Fibroblast of skin of right biceps (primary cell): ENCODE measurements at places on chromosomes 2 and 18.

GRCh38 chr2:30662268-30663131 is 144.7 kb downstream of the CAPN13 start:
- DNase-seq = peak; percentile 64

DNA sequence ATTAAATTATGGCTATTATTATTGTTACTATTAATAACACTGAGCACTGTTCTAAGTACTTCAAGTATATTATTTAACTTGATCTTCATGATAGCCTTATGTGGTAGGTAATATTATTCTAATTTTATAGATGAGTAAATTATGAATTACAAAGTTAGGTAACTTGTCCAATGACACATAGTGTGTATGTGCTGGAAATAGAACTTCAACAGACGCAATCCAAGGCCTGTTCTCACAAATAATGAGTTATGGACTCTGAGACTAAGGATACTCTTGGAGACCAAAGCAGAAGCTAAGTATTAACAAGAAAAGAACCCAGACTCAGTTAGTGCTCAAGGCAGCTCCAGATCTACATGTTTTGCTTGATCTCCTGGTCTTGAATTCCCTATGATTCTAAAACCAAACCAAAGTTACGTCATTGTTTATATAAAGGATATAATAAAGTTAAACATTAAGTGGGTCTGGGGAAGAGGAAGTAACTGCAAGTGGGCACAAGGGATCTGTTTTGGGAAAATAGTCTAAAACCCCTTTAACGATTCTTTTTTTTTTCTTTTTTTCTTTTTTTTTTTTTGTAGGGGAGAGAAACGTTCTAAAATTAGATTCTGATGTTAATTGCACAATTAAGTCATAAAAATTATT is 211.3 kb downstream of the ERBB4 start:
- DNase-seq = no peak

DNA sequence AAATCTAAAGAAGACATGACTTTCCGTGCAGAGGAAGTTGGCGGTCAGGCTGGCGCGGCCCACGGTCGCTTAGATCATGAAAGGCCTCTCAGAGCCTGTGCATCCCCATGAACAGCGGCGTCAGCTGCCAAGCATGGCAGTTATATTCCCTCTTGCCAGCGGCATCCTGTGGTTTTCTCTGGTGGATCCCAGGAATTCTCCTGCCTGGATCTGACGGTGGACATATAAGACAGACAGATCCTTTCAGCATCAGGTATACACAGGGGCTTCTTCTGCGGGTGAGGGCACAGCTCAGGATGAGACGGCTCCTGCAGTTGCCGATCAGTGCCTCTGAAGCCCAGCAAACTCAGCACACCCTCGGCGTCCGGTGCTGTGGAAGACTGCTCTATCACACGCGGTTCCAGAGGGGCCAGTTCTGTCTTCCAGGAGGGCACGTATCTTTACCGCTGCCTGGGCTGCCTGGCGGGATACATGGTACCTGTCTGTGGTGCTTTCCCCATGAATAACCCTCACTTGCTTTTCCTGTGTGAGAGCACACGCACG is 157.8 kb downstream of the LDLRAD4 start:
- DNase-seq = no peak

DNA sequence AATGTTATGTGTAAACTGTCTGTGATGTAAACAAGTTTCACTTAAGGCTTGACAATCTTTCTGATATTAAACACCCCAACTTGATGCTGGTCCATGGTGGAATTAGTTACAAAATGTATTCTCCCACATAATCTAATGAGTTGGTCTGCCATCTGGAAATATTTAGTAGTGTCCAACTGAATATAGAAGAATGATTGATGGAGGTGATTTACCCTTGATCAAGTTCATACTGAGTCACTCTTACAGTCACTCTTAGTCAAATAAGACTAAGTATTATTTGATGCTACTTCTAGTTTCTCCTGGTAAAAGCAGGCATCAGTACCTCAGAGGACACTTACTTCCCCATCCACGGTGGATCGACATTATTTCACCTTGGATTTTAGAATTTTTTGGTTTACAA is 198.1 kb downstream of the SATB2 start:
- DNase-seq = peak; percentile 37

GRCh38 chr18:8799001-8799400 is 93.6 kb downstream of the MTCL1 start:
- DNase-seq = peak; percentile 35

- DNase-seq = peak; percentile 8
These were observed 236.3 kb upstream of the FSIP2 start for GRCh38 chr2:185502351-185502750.

DNA sequence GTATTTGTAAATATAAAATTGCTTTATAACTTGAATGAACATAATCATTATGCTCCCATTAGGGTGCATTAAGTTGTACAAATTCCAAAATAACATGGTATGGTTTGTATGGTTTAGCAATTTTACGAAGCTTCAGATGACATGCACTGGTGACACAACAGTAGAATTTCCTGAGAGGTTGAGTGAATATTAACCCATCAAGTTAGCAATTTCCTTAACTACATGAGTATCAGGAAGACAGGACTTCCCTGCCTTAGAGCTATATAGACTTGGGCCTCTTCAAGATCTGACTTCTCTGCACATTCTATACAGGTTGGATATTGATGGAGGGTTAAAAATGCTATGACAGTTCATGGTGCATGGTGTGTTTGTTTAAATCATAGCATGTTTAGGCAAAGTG is 60.2 kb downstream of the ZC3H6 start:
- no peak for DNase-seq

GRCh38 chr2:121810959-121811853 is 55.8 kb downstream of the TSN start:
- DNase-seq = peak; percentile 65

GRCh38 chr18:77164763-77165485 is 32.3 kb upstream of the MBP start:
- DNase-seq = no peak

- no peak for DNase-seq
These were observed 154.4 kb upstream of the ACAA2 start for GRCh38 chr18:49967636-49968313.

DNA sequence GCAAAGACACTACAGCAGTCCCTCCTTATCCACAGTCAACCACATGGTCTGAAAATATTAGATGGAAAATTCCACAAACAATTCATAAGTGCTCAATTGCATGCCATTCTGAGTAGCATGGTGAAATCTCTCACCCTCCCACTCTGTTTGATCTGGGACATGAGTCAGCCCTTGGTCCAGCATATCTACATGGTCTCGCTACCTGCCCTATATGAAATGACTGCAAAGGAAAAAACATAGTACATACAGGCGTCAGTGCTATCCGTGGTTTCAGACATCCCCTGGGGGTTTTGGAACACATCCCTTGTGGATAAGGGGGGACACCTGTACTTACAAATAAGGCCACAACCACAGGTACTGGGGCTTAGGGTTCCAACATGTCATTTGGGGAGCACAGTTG is 73.7 kb downstream of the CABLES1 start:
- DNase-seq = peak; percentile 24

DNA sequence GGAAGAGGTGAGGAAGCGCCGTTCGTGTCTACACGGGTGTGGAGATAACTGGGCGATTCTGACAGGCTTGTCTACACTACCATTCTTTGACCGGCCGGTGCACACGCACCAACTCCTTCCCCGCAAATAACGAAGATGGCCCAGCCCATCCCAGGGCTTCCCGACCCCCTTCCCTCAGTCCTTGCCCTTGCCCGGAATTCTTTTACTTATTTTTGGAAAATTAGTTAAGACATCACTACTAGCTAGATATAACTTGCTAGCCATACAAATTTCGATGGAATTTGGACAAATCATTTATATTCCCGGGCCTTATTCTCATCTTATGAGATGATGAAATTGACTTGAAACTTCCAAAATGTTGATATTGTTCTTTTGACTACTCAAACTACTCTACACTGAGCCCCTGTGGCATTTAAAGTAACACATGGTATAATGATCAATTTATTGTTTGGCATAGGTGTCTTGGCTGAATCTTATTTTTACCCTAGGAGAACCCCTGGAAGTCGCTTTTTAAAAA is 1.3 kb downstream of the ERICH2 start:
- no peak for DNase-seq

DNA sequence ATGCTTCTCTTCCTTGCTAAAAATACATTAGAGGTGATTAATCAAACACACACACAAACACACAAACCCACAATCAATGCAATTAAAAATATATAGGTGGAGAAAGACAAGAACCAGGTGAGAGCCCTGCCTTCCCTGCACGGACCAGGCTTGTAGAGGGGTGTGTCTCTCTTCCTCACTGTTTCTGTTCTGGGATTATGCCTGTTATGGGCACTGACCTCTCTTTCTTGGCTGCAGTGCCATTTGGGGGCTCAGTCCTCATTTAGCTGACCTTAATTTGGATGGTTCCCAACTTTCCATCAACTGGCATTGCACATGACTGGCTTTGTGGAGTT is 89.8 kb downstream of the SH3RF3 start:
- DNase-seq = no peak

- DNase-seq = peak; percentile 54
These were observed 86.3 kb upstream of the MBOAT2 start for GRCh38 chr2:9089831-9090230.

- DNase-seq = peak; percentile 42
These were observed 22.6 kb upstream of the BCL2 start for GRCh38 chr18:63342206-63342605.
